Activated effector memory CD4-positive, alpha-beta T cell treated with anti-CD3 and anti-CD28 coated beads, Interleukin-2, amount 50 U/mL, for 16 hours (primary cell): ENCODE measurements at places on chromosomes 12 and 14.

GRCh38 chr12:101671157-101671791 lies 26.2 kb upstream of the CHPT1 start:
- peak; percentile 63 for DNase-seq

DNA sequence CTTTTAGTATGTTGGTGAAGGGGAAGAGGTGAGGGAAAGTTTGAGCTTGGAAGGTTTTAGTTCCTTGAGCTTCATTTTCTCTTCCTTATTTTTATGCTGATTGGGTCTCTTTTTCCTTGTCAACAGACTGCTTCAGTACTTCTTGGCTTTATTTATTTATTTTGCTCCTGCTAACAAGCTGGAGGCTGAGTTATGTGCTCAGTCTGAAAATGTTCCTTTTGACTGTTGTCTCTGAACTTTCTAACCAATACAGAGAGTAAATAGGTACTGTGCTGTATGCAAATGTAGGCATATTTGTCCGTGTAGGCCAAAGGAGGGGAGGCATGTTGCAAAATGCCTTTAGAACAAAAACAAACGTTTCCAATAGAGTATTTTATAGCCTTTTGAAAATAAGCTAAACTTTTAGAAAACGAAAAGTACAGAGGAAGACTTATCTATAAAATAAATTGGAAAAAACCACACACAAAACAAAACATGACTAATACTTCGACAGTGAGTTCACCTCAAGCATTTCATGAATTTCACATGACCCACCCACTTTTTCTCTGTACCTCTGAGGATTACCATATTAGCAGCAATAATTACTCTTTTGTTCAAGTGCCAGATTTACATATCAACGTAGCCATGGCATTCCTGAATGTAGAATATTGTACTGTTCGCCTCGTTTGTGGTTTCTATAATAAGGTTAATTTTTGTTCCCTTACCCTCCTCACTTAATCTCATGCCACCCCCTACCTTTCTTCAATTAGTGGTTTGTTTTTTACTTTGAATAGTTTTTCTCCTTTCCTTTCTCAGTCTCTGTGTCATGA lies 4.7 kb upstream of the CREBL2 start:
- DNase-seq, result no peak

DNA sequence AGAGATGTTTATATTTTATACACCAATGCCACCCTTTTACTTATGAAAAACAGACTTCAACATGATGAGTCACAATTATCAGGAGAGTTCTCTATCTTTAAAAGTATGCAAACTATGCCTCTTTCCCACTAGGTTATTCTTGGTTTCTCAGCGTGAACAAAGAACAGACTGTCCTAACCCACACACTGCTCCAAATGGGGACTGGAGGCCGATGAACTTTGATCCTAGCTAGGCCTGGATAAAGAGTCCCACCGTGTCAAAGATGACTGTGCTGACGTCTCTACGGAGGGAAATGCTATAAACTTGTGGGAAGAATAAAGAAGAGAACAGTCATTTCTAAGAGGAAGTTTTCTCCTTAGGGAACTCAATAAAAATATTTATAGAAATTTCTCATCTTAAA lies 160.1 kb downstream of the EPS8 start:
- no peak for DNase-seq

DNA sequence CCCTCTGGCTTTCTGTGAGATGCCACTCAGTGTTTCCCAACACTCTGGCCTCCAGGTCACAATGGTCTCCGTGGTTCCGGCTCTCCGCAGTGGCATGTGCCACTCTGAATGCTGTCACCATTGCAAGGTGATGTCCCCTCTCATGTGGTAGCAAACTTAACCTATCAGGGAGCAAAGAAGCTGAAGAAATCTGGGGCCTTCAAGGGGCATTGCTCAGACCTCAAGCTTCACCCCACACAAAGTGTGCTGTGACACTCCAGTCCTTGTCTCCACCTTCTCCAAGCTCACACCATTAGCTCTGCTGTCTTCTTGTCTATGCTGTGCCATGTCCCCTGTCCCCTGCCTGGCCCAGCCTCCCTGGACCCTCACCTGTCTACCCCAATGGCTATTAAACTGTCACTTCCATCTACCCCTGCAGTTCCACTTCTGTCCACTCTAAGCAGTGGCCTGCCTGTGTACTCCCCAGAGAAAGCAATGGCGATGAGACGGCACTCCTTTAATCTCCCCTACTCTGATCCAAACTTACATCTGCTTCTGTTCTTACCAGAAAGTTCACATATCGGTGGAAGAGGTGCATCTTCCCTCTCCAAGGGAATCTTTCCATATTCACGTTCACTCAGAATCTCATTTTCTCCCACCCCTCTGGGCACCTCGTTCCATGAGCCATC lies 93.7 kb downstream of the DHRS2 start:
- no peak for DNase-seq

DNA sequence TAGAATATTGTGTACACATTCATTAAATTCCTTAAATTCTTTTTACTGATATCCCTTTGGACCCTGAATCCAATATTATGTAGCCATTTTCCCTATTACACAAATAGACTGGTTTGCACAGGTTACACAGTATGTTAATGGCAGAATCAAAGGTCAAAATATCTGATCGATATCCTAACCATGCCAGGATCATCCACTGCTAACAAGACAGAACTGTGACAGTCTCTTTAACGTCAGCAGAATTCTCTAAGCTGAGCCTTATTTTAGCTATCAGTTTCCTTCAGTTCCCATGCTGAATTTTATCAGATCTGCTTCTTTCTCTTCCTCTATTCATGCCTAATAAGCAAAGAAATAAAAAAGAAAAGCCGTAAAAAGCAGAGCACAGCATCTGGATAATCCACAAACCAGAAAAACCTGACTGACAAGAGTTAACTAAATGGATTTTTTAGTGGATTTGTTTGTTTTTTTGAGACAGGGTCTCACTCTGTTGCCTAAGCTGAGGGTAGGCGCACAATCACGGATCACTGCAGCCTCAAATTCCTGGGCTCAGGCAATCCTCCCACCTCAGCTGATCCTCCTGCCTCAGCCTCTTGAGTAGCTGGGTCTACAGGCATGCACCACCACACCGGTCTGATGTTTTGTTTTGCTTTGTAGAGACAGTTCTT lies 130.4 kb downstream of the PAWR start:
- no peak for DNase-seq

DNA sequence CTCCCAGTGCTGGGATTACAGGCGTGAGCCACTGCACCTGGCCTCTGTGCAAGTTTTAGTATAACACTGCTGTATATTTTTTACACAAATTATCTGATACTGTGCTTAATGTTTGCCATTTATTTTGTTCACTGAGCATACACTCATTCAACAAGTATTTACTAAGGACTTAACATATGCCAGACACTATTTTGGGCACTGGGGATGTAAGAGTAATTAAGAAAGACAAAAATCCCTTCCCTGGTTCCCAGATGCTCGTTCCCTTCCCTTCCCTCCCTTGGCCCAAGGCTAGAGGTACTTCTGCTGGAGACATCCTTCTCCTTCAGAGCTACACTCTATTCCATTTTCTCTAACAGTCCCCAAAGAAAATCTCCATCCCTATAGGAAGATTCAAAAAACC lies 12.5 kb downstream of the CIT start:
- DNase-seq, result no peak

- DNase-seq, result peak; percentile 68
These were observed 44.0 kb downstream of the RBMS2 start for GRCh38 chr12:56565510-56566101.

GRCh38 chr12:28536088-28536487 lies 345.8 kb downstream of the CCDC91 start:
- no peak for DNase-seq

GRCh38 chr12:62263966-62264365 lies 3.8 kb downstream of the USP15 start:
- DNase-seq, result no peak

GRCh38 chr12:57523706-57524614 lies 1.3 kb downstream of the MBD6 start:
- no peak for DNase-seq

- DNase-seq, result no peak
These were observed 4.4 kb downstream of the KRT3 start for GRCh38 chr12:52791271-52792184.

GRCh38 chr14:97618917-97619690 lies 821.9 kb downstream of the VRK1 start:
- DNase-seq, result no peak

DNA sequence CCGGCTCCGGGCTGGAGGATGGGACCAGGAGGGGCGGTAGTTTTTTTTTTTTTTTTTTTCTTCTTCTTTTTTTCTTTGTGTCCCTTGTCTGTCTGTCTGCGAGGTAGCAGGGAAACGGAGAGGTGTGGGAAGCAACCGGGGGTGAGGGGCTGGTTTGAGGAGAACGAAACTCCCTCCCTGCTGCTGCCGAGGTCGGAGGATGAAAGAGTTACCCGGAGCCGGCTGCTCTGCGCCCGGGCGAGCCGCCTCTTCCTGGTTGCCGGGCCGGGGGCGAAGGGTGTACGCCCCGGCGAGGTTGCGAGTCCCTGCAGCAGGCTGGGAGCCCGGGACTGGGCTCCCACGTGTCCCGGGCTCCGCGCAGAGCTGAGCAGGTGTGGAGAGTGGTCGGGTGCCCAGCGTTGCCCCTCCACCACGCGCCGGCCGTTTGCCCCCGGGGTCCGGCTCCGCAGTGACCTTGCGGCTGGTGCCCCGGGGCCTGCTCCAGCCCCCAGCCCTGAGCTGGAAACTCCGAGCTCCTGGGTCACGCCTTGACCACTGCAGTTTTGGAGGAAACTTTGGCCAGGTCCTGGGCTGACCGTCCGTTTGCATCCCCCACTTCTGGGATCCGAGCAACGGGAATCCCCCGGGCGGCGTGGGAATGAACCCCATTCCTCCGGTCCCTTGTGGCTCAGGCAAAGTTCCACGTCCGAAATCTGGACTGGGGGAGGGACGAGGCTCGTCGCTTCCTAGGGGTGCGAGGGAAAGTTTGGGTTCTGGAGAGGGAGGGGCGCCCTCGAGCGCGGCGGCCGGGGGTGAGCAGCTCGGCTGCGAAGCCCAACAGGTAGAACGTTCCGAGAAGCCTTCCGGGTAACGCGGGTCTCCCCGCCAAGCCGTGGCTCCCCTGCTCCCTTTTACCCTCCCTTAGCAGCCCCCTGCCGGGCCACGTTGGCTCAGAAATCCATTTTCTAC lies 1.3 kb downstream of the CHST11 start:
- DNase-seq, result peak; percentile 85

GRCh38 chr14:64720131-64720576 lies 15.9 kb downstream of the PLEKHG3 start:
- peak; percentile 61 for DNase-seq

DNA sequence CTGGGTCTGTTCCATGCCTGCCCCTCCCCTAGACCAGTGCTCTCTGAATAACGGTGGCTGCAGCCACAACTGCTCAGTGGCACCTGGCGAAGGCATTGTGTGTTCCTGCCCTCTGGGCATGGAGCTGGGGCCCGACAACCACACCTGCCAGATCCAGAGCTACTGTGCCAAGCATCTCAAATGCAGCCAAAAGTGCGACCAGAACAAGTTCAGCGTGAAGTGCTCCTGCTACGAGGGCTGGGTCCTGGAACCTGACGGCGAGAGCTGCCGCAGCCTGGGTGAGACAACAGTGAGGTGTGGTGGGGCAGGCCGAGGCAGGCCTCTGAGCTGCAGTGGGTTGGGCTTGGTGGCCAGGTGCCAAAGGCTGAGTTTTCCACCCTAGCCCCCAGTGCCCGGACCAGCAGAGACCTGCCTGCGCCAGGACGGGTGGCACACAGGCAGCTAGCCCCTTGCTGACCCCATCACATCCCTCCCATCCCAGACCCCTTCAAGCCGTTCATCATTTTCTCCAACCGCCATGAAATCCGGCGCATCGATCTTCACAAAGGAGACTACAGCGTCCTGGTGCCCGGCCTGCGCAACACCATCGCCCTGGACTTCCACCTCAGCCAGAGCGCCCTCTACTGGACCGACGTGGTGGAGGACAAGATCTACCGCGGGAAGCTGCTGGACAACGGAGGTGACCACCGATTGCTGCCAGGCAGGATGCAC lies 28.2 kb upstream of the LRP1-AS start:
- peak; percentile 81 for DNase-seq

DNA sequence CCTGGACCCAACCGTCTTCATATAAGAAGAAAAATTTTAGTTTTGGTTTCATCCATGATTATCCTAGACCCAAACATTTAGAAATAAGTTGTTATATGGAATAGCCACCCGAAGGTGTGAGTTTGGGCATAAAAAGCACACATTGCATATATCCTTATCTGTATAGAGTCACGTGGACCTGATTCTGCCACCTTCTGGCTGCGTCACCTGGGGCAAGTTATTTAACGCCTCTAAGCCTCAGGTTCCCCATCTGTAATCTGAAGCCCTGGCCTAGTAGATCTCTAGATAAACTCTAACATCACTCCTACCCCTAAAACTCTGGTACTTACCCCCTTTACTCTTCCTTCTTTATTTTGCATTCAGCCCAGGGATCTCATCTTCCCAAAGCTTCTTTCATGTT lies 14.3 kb upstream of the KRT5 start:
- no peak for DNase-seq

DNA sequence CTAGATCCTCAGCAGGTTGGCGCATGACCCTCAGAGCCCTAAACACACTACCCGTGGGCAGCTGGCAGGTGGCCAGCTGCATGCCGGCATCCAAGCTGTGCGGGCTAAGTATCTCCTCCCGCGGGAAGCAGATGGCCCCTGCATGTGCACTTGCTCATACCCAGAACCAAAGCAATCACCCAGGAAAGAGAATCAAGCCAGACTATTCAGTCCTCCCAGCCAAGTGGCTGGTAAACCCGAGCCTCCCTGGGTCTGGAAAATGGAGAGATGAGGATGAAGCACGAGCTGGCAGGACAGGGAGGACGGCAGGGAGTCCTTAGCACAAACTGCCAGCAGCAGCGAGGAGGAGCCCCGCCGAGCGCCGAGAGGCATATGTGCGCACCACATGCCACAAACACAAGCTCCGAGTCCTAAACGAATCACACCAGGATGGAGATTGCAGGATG lies 139.7 kb downstream of the RIMBP2 start:
- DNase-seq, result no peak

- DNase-seq, result no peak
These were observed 146.0 kb downstream of the FLRT2 start for GRCh38 chr14:85675957-85676356.

GRCh38 chr14:81523016-81523415 lies 10.6 kb downstream of the SEL1L start:
- DNase-seq, result no peak

GRCh38 chr14:90675399-90675798 lies 140.8 kb downstream of the TTC7B start:
- DNase-seq, result no peak
